ENCODE measurements at places on chromosomes 4 and X. TPM values are rescaled to one million over a fixed set of nuclear protein-coding genes. Genes with fewer than 3 reads are reported as not detected.

Gene BEX5
- total RNA-seq, result 0.42 TPM

Gene NSUN7
- total RNA-seq, result 0.39 TPM

Gene SOWAHD
- not detected for total RNA-seq

Gene CPE
- total RNA-seq, result 34.8 TPM

Gene POU3F4
- total RNA-seq, result not detected

Gene ADH1A
- total RNA-seq, result 0.65 TPM

Gene AMER1
- 5.7 TPM for total RNA-seq

Gene GSX2
- not detected for total RNA-seq

Gene AFM
- total RNA-seq, result not detected

Gene SHOX
- not detected for total RNA-seq

Gene MGARP
- 0.26 TPM for total RNA-seq

Gene CLNK
- not detected for total RNA-seq

Gene GNRHR
- total RNA-seq, result not detected

Gene SLC10A6
- 0.79 TPM for total RNA-seq

Gene ALPK1
- 11.0 TPM for total RNA-seq

Gene DCAF12L1
- total RNA-seq, result not detected

Gene HDAC8
- 11.8 TPM for total RNA-seq

Gene MAGEC3
- total RNA-seq, result not detected

Gene VGLL1
- not detected for total RNA-seq

Gene PAGE5
- not detected for total RNA-seq

Gene MAGEB1
- total RNA-seq, result not detected

Gene ALAS2
- 0.62 TPM for total RNA-seq

Gene CACNA1F
- 0.12 TPM for total RNA-seq

Gene PORCN
- 6.5 TPM for total RNA-seq

Gene LRP2BP
- total RNA-seq, result 0.93 TPM

Gene NAT8L
- 7.2 TPM for total RNA-seq

Gene CENPVL1
- not detected for total RNA-seq

Gene CLDN2
- total RNA-seq, result not detected

Gene AFAP1
- total RNA-seq, result 3.9 TPM

Gene RADX
- total RNA-seq, result 1.6 TPM

Gene FGFR3
- 0.71 TPM for total RNA-seq

Gene SSX4B
- not detected for total RNA-seq

Gene CTAG2
- 0.39 TPM for total RNA-seq

Gene AASDH
- total RNA-seq, result 4.5 TPM

Gene CPLX1
- 1.4 TPM for total RNA-seq

Gene SMR3B
- not detected for total RNA-seq

Gene CT45A1
- not detected for total RNA-seq

Gene SFRP2
- total RNA-seq, result 2.6 TPM

Gene GUCY1A1
- 8.9 TPM for total RNA-seq

Gene MAGEA11
- not detected for total RNA-seq

Gene PPP2R2C
- total RNA-seq, result 1.6 TPM

Gene TLR2
- 3.7 TPM for total RNA-seq

Gene MAGEB2
- not detected for total RNA-seq

Gene PAK3
- 0.15 TPM for total RNA-seq

Gene FGA
- not detected for total RNA-seq

Gene SRPK3
- 44.7 TPM for total RNA-seq

Gene GPR78
- not detected for total RNA-seq

Gene SMIM10
- total RNA-seq, result 1.9 TPM

Gene KIAA1210
- total RNA-seq, result not detected

Gene CXorf65
- not detected for total RNA-seq

Gene NEXMIF
- 0.08 TPM for total RNA-seq
